ENCODE measurements at places on chromosomes 6 and 20. TPM values are rescaled to one million over a fixed set of nuclear protein-coding genes. Genes with fewer than 3 reads are reported as not detected.

DNA sequence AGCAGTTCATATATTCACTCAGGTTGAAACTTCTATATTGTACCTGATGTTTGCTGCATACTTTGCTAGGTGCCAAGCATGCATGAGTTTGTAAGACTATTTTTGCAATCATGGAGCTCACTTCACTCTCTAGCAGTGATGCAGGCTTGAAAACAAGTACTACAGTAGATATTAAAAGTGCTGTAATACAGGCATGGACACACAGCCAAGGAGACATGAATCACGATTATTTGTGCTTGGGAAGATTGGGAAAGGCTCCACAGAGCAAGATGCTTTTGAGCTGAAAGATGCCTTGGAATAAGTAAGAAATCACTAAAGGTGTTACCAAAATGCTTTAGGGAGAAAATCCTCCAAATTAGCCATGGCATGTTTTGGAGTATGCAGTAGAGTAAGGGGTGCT, 427.4 kb downstream of the UTRN start:
- H3K27ac ChIP-seq: no peak overlapping the region
- DNase-seq: no peak
- H3K27me3 ChIP-seq: no peaks in the 10 kb centered on the region
- H3K36me3 ChIP-seq: no peaks in the 10 kb centered on the region
- H3K4me1 ChIP-seq: no peaks in the 10 kb centered on the region

- H3K27me3 ChIP-seq: no peaks in the 10 kb centered on the region
- no peaks in the 10 kb centered on the region for H3K4me1 ChIP-seq
- no peak for DNase-seq
- H3K36me3 ChIP-seq: no peaks in the 10 kb centered on the region
- H3K27ac ChIP-seq: no peak overlapping the region
Measured at GRCh38 chr20:22729616-22730236, 145.4 kb upstream of the FOXA2 start.

GRCh38 chr6:36692220-36692619, 5.4 kb upstream of the RAB44 start:
- H3K36me3 ChIP-seq: no peaks in the 10 kb centered on the region
- H3K27ac ChIP-seq: no peak overlapping the region
- H3K4me3 ChIP-seq: no peak overlapping the region
- no peaks in the 10 kb centered on the region for H3K4me1 ChIP-seq
- DNase-seq: no peak
- no peaks in the 10 kb centered on the region for H3K27me3 ChIP-seq

DNA sequence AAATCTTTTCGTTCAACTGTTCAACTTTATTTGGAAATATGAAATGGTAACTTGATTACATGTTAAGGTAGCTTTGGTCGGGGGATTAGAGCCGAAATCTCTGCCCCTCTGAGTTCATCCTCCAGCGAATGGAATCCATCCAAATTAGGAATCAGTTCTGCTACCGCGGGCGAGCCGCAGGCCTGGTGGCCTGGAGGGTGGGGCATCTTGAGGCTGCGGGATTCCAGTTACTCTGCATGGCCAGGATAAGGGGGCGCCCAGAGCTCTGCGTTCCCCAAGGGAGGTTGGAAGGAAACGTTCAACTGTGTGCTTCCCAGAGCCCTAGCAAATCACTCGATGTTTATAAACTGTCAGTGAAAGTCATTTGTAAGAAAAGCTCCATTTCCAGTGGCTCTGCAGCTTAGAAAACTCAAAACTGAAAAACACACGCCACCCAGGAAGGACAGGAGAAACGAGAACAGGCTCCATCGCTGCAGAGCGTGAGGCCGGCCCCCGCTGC, 262.2 kb downstream of the TAF4 start:
- peak; percentile 48 for DNase-seq
- H3K4me3 ChIP-seq: no peak overlapping the region
- peaks cover 17% of the 10 kb centered on the region for H3K4me1 ChIP-seq
- H3K36me3 ChIP-seq: no peaks in the 10 kb centered on the region

- H3K4me3 ChIP-seq: peak overlapping the region; percentile 35
- peak overlapping the region; percentile 26 for H3K27ac ChIP-seq
- peaks cover 9% of the 10 kb centered on the region for H3K27me3 ChIP-seq
- peaks cover 33% of the 10 kb centered on the region for H3K4me1 ChIP-seq
Measured at GRCh38 chr6:87151471-87151780, 3.9 kb upstream of the ZNF292 start.

- H3K4me3 ChIP-seq: no peak overlapping the region
- H3K27ac ChIP-seq: no peak overlapping the region
- no peak for DNase-seq
Measured at GRCh38 chr6:35626401-35626800, 62.3 kb downstream of the FKBP5 start.

DNA sequence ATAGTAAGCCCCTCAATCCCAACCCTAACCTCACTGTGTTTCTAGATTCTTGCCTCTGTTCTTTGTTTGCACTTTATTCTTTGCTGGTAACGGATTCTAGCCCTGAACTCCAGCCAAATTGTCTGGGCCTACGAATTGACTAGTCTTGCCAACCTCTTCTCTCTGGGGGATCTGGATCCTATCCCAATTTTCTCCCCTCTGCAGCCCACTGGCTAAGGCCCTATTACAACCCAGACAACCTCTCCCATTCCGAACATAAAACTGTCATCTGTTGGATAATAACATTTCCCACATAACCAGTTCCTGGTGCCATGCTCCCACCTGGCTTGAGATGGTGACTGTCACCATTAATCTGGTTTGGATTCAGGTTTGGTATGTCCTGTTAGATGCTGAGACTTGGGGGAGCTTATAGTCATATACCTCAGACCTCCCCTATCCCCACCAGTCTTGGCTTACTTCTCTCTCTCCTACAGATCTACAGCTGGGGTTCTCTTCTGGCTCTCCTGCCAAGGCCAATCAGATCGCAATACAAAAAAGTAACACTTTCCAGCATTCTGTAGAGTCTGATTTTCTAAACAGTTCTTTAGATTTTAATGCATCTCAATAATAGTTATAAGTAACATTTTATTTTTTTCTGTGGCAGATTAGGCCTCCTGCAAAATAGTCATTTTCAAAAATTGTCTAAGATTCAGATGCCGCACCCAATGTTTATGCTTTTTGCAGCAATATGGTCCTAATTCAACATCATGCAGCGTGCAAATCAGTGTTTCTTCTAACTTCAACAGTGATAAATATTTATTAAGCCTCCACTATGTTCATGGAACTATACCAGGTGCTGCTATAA, 29.8 kb upstream of the AHI1 start:
- H3K4me3 ChIP-seq: no peak overlapping the region
- H3K27ac ChIP-seq: no peak overlapping the region
- H3K4me1 ChIP-seq: no peaks in the 10 kb centered on the region
- H3K27me3 ChIP-seq: no peaks in the 10 kb centered on the region
- no peaks in the 10 kb centered on the region for H3K36me3 ChIP-seq

Gene DEFB124
- total RNA-seq: not detected

DNA sequence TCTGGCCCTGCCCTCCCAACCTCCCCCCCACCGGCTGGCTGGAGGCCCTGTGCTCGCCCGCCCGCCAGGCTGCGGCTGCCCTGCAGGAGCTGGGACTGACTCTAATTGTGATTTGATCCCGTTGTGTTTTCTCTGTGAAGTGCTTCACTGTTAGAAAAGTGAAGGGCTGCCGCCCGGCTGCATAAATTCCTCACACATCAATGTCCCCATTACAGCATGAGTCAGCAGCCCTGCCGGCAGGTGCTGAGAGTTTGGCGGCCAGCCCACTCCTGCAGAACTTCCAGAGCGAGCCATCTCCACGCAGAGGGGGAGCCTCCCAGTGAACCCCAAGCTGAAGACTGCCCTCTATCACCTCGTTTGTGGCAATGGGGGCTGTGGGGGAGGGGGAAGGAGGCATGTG, 137.9 kb downstream of the DLL1 start:
- no peak overlapping the region for H3K4me3 ChIP-seq
- H3K36me3 ChIP-seq: no peaks in the 10 kb centered on the region
- peaks cover 38% of the 10 kb centered on the region for H3K4me1 ChIP-seq

GRCh38 chr20:51083447-51083846, 60.5 kb upstream of the KCNG1 start:
- peaks cover 24% of the 10 kb centered on the region for H3K4me1 ChIP-seq
- no peaks in the 10 kb centered on the region for H3K36me3 ChIP-seq
- H3K4me3 ChIP-seq: no peak overlapping the region
- no peak overlapping the region for H3K27ac ChIP-seq
- DNase-seq: no peak
- H3K27me3 ChIP-seq: no peaks in the 10 kb centered on the region

GRCh38 chr6:13355999-13356785, 27.9 kb upstream of the TBC1D7 start:
- no peaks in the 10 kb centered on the region for H3K36me3 ChIP-seq
- H3K4me1 ChIP-seq: peaks cover 25% of the 10 kb centered on the region
- no peak overlapping the region for H3K27ac ChIP-seq
- H3K27me3 ChIP-seq: no peaks in the 10 kb centered on the region
- H3K4me3 ChIP-seq: no peak overlapping the region

DNA sequence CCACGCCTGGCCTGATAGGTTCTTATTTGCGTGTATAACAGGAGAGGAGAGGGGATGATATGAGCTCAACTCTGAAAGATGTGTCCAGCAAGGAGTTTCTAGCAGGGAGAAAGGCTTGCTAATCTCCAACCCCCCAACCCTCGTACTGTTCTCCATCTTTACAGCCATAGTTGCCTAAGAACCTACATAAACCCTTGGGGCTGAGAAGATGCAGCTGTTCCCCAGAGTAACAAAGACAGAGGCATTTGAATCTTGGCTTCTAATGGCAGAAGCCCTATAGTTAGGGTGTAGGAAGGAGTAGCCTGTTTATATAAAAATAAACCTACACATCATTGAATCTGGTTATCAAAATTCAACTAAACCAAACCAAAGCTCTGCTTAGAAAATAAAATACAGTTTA, 631.4 kb upstream of the SLC35B3 start:
- no peaks in the 10 kb centered on the region for H3K36me3 ChIP-seq
- no peak for DNase-seq
- H3K27ac ChIP-seq: no peak overlapping the region

DNA sequence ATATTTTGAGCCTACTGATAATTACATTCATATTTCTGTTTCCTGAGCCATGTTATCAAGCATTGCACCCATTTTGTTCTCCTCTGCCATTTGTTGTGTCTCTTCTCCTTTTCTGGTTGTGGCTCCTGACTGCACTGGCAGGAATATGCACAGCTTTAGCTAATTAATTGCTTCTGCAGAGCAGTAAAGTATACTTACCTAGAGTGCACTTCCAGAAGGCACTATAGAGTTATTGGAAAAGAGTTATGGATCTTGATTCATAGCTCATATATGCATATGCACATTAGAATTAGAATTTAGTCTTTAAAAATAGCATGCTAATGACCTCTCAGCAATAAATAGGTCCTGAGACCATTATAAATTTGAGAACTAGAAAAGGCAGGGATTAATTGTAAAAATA, 262.6 kb downstream of the NKAIN2 start:
- no peak for DNase-seq
- H3K4me1 ChIP-seq: no peaks in the 10 kb centered on the region
- H3K27me3 ChIP-seq: no peaks in the 10 kb centered on the region

DNA sequence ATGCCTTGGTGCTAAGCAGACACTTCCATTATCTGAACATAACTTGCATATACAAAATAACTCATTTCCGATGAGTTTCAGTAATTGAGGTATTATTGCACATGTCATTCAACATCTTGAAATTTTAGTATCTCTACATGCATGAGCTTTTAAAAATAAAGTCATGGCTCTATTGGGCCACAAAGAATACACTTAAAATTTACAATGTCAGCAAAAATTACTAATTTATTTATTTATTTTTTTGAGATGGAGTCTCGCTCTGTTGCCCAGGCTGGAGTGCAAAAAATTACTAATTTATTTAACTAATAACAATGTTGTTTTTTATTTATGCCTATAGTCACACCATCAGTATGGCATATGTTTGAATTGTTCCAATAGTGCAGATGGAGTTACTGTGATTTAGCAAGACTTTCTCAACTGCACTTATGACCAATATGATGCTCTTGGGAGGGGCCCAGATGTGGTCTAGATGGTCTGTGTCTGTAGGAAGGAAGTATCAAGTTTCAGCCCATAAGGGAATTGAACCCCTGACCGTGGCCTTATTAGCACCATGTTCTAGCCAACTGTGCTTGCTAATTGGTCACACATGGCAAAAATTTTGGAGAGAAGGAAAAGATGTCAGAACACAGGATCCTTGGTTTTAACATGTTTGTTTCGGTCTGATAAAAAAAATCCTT, 370.7 kb upstream of the TSHZ2 start:
- no peaks in the 10 kb centered on the region for H3K36me3 ChIP-seq
- DNase-seq: no peak
- H3K4me3 ChIP-seq: no peak overlapping the region
- H3K4me1 ChIP-seq: no peaks in the 10 kb centered on the region

DNA sequence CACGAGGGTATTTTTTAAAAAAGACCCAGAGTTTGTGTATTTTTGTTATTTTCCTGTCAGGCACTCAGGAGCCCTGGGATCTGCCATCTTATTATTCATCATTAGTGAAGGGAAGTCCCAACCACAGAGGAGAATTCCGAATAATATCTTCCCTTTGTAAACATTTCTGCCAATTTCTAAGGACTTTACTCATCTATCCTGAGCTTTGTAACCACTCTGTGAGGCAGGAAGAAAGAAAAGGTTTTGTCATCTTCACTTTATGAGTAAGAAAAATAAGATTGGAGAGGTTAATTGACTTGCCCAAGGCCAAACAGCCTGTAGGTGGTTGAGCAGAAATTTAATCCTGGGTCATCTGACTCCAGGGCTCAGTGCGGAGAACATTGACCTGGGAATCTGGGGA, 23.0 kb upstream of the IYD start:
- no peaks in the 10 kb centered on the region for H3K27me3 ChIP-seq
- DNase-seq: no peak
- H3K36me3 ChIP-seq: no peaks in the 10 kb centered on the region

Gene BIRC7
- not detected for total RNA-seq

DNA sequence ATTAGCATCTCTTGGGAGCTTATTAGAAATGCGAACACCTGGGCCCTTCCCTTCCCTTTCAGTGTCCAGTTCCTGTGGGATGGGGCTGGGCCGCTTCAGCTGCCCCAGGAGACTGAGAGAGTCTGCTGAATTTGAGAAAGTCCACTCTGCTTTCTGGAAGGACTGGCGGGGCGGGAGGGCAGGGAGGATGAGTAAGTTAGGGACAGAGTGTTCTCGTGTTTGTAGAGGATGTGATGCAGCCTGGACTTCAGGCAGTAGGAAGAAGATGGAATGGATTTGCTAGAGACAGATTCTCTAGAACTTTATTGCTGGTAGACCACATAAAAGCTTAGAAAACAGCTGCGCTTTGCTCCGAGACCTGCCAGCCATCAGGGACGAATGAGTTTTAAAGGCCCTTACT, 1.1 kb upstream of the TULP4 start:
- H3K27me3 ChIP-seq: no peaks in the 10 kb centered on the region
- H3K27ac ChIP-seq: no peak overlapping the region
- H3K36me3 ChIP-seq: peaks cover 14% of the 10 kb centered on the region
- no peak for DNase-seq
- H3K4me3 ChIP-seq: no peak overlapping the region

GRCh38 chr6:106702451-106703110, 73.2 kb downstream of the QRSL1 start:
- no peak for DNase-seq
- no peak overlapping the region for H3K4me3 ChIP-seq
- H3K36me3 ChIP-seq: no peaks in the 10 kb centered on the region
- no peak overlapping the region for H3K27ac ChIP-seq
- H3K27me3 ChIP-seq: no peaks in the 10 kb centered on the region
- peaks cover 10% of the 10 kb centered on the region for H3K4me1 ChIP-seq
